Kidney epithelial cell (primary cell): ENCODE measurements at places on chromosomes 7 and 10. TPM values are rescaled to one million over a fixed set of nuclear protein-coding genes. Genes with fewer than 3 reads are reported as not detected.

DNA sequence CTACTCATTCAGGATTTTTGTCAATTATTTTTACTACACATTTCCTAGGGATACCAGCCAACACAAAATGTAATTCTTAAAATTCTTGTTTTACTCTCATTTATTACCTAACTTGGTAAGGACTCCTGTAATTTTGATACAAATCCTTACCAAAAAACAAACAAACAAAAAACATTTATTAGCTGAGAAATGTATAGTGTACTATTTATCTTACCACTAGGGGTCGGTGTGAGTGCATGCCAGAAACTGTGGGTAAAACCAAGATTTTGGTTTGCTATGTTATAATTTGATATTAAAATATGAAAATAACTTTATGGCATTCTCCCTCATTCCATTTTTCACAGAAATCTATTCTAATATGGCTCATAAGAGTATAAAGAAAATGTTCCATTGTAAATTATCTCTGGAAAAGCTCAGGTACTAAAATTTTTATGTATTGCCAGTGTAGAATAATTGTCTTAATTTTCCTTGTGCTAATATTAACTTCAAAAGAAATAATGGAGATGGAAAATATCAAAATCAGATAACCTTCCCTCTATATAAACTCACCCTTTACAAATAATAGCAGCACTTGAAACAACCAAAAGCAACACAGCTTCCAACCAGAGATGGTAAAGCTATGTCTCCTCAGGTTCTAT is 290.8 kb upstream of the PCDH15 start:
- DNase-seq: no peak

DNA sequence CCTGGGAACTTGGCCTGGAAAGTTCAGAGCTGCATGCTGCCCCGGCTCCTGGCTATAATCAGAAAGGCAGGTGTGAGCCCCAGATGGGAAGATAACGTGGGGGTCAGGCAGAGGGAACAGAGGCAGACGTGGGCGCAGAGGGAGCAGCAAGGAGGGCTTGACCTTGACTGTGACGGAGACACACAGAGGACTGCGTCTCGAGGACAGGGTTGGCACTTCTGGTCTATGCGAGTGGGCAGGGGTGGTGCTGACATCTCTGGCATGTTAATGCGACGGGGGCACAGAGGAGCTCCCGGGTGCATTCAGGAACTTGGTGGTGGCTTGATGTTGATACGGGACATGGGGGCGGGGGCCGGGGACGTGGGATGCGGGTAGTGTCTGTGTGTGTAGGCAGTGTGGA is 232.1 kb upstream of the GRB10 start:
- no peak for DNase-seq

- no peak for DNase-seq
Measured at GRCh38 chr10:51321980-51322379, 247.7 kb downstream of the PRKG1 start.

Gene PIK3AP1
- 8.9 and 10.5 TPM in 2 replicates for total RNA-seq

Gene CTBP2
- total RNA-seq: 124 and 136 TPM in 2 replicates

DNA sequence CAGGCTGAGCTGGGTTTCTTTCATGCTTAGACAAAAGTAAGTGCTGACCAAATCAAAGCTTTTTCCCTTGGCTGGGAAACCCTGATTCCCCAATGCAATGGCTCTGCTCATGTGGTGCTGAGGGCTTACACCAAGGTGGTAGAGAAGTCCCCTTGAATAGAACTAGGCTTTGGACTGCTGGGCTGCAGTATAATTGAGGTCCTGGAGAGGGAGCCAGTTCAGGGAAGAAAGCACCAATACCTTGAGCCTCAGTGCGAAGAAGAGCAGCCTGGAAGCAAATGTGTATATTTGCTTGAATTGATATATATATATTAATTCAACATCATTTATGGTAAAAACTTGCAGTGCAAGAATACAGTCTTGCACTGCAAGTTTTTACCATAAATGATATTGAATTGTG is 391.1 kb downstream of the RPS24 start:
- DNase-seq: no peak

GRCh38 chr10:27104919-27105318 is 4.6 kb upstream of the ANKRD26 start:
- DNase-seq: no peak

Gene LFNG
- 36.6 and 39.7 TPM in 2 replicates for total RNA-seq

- no peak for DNase-seq
Measured at GRCh38 chr7:38682606-38683005, 51.4 kb upstream of the AMPH start.

DNA sequence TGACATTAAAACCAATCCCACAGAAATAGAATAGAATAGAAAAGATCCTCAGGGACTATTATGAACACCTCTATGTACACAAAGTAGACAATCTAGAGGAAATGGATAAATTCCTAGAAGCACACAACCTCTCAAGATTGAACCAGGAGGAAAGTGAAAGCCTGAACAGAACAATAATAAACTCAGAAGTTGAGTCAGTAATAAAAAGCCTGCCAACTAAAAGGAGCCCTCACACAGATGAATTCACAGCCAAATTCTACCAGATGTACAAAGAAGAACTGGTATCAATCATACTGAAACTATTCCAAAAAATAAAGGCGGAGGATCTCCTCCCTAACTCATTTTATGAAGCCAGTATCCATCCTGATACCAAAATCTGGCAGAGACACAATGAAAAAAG is 220.3 kb upstream of the HPS1 start:
- DNase-seq: no peak

DNA sequence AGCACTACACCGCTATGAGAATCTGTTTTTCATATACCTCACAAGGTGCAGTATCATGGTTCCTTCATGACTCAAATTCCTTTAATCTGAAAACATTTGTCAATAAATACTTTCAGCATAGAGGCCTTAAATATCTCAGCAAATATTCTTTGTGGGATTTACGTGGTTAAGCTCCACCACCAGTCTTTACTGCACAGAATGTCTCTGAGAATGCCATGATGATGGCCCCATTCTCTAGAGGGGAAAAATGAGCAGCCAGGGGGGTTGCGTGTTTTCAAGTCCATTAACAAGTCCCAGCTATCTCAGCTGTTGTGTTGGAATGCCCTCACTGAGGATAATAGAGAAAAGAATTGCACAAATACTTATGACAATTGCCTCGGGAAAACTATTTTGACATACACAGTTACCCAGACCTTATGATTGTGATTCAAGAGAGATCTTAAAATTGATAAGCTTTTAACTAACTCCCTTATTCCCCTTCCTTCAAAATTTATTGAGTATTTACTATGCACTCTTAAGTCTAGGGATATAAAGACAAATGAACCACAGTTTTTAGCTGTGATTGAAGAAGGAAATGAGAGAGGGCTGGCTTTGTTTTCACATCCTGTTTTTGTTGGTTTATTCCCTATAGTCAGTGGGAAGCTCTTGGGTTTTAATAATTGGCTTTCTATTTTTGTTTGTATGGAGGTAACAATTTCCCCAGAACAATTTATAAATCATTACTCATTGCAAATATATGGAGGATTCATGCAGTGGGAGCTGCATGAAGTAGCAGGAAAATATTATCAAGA is 176.5 kb upstream of the VWC2 start:
- no peak for DNase-seq

Gene C10orf105
- total RNA-seq: not detected in 2 replicates

GRCh38 chr10:10687751-10688150 is 329.9 kb upstream of the CELF2 start:
- DNase-seq: no peak

DNA sequence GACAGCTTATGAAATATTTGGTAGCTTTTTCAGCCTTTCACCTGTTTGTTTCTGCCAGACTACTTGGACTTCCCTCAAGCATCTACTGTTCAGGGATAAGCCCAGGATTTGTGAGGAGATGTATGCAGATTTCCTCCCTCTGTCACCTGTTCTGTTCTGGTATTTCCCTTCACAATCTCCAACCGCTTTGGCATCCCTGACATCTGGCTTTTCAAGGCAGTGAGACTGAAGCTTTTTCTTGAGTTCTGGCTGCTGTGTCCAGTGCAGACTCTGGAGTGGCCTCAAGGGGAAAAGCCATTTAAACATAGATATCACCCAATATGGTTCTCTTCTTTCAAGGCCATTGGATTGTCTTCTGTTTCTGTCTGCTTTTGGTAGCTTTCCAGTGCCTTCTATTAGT is 369.7 kb downstream of the LRMDA start:
- no peak for DNase-seq

- peak; percentile 91 for DNase-seq
Measured at GRCh38 chr10:58237014-58237834, 30.5 kb downstream of the IPMK start.

DNA sequence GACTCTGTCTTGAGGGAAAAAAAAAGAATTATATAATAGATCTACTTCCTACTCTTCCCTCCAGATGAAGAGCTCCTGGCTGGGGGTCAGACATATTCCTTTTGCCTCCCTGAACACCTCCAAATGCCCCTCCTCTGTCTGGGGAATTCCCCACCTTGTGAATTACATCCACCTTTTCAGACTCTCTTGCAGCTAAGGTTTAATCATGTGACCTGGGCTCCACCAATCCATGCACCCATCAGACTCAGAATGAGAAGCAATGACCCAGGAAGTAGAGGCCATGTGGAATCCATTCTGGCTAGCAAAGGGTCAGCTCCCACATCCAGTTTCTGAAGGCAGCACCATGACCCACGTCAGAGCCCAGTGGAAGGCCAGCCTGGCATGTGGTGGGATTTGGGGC is 93.6 kb upstream of the CUX1 start:
- no peak for DNase-seq

Gene CFAP70
- 1.2 and 2.6 TPM in 2 replicates for total RNA-seq

DNA sequence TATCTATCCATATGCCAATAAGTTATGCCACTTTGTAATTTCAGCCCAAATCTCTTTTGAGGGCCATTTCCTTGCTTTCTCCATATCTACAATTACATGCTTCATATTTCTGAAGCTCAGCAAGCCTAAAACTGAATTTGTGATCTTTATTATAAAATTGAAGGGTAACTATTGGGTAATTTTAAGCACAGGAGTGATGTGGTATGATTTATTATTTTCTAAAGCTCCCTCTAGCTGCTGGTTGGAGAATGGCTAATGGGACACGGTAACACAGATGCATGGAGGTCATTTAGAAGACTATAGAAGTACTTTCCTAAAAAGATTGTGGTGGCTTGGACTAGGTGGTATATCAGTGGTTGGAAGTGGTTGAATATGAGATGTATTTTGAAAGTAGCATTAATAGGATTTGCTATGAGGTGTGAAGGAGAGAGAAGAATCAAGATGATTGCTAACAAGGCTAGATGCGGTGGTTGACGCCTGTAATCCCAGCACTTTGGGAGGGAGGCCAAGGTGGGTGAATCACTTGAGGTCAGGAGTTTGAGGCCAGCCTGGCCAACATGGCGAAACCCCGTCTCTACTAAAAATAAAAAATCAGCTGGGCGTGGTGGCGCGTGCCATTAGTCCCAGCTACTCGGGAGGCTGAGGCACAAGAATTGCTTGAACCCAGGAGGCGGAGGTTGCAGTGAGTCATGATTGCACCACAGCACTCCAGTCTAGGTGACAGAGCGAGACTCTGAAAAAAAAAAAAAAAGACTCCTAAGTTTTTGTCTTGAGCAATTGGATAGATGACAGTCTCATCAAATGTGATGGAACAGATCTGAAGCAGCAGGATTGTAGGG is 13.9 kb downstream of the KLHDC10 start:
- DNase-seq: no peak

Gene CROT
- total RNA-seq: 5.7 and 7.8 TPM in 2 replicates

Gene TMEM213
- total RNA-seq: not detected in 2 replicates

Gene PDE1C
- 2.3 and 2.6 TPM in 2 replicates for total RNA-seq

- DNase-seq: no peak
Measured at GRCh38 chr7:125675640-125676039, 746.0 kb upstream of the POT1 start.

Gene EEPD1
- 7.8 and 8.7 TPM in 2 replicates for total RNA-seq

Gene SLC13A1
- not detected in 2 replicates for total RNA-seq

DNA sequence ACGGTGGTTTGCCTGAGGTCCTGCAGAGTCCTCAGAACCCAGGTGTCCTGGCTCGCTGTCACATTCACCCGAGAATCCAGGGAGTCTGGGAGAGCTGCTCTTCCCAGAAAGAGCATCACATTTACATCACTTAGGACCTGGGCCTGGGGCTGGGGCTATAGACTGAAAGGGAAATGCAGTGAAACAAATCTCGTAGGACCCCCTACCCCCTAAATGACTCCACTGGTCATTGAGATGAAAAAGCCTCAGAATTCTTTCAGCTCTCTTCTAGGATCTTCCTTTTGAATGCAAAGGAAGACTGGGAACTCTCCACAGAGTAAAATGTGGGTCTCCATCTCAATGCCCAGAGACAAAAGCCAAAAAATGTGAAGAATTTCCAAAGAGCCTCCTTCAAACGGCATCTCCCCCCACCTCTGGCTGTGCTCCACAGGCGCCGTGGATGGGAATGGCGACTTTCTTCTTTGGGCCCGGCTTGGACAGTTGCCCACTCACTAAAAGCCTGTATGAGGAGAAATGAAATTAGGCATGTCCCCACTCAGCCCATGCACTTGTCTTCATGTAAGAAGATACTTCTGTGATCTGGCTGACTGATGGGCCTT is 49.0 kb upstream of the PODXL start:
- DNase-seq: no peak

DNA sequence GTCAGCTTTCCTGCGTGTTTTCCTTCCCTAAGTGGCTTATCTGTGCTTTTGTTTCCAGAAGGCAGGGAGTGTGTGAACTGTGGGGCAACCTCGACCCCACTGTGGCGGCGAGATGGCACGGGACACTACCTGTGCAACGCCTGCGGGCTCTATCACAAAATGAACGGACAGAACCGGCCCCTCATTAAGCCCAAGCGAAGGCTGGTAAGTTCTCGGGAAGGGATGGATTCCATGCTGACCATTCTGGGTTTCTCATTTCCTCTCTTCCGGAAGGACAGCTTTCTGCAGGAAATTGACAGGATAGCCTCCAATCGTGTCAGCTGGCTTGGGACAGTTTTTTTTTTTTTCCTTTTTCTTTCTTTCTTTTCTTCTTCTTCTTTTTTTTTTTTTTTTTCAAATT is 9.4 kb downstream of the GATA3 start:
- no peak for DNase-seq

DNA sequence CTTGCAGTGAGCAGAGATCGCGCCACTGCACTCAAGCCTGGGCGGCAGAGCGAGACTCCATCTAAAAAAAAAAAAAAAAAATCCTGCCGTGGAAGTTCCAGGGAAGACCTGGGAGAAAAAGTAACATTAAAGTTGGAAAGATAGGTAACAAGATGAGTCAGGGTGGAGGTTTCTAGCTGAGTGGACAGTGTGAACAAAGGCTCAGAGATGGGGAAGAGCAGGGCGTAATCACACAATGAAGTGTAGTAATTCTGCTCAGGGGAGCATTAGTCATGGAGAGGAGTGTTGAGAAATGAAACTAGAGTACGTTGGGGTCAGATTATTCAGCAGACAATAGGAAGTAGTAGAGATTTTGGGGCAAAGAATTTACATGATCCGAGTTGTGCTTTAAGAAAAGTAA is 21.6 kb upstream of the WASL start:
- peak; percentile 67 for DNase-seq

GRCh38 chr10:6201516-6201975 is 1.2 kb upstream of the PFKFB3 start:
- DNase-seq: no peak

Gene EVX1
- total RNA-seq: not detected in 2 replicates

- no peak for DNase-seq
Measured at GRCh38 chr10:83078160-83078559, 1061.1 kb upstream of the GHITM start.

GRCh38 chr7:90728568-90728967 is 132.4 kb downstream of the CDK14 start:
- no peak for DNase-seq

- no peak for DNase-seq
Measured at GRCh38 chr7:42010751-42011150, 226.3 kb downstream of the GLI3 start.
